NCI-H2029 (cell line): ENCODE measurements at places on chromosomes 11 and 22.

- DNase-seq: no peak
These were observed 594.1 kb downstream of the TBC1D22A start for GRCh38 chr22:47356511-47357011.

- no peak for DNase-seq
These were observed 210.6 kb downstream of the AASDHPPT start for GRCh38 chr11:106288057-106288456.

DNA sequence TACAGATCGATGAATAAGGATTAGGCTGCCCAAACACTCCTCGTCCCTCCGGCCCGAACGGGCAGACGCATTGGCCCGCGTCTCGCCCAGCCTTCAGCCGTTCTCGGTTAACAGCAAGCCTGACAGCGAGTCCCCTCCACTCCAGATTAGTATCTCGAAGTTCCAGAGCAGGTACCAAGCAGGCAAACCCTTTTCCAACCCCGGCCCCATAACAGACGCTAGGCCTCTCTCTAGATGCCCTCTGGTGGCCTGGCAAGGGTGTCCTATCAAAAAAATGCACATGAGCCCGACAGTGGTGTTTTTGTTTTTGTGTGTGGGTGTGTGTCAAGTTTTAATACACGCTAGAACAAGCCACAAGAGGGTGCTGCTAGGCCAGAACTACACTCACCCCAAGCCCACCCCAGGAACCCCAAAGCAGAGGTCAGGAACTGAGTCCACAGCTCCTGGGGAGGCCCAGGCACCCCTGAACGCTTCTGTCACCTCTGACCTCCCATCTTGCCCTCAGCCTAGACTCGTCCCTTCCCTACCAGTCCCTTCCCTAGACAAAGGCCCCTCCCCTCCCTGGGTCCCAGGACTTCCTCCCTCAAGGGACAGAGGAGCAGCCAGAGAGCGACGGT is 658 bp upstream of the ARFGAP2 start:
- peak; percentile 53 for DNase-seq

DNA sequence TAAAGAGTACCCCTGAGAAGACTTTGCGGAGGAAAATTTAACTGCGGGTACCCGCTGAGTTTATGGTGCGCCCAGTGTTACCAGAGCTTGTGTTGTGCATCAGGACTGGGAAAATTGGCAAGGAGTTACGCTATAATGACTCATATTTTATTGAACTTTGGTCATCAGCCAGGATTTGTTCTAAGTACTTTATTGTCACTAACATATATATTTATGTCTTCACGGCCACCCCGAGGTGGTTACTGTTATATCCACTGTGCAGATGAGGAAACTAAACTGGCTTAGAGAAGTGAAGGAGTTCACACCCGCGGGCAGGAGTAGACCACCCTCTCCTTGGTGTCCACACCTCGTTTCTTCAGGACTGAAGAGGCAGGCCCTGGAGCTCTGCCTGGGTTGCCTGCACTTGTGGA is 667 bp downstream of the ACCS start:
- DNase-seq: no peak

GRCh38 chr11:9231848-9232177 is 33.3 kb downstream of the DENND5A start:
- no peak for DNase-seq

GRCh38 chr22:28207281-28208030 is 288.4 kb upstream of the PITPNB start:
- no peak for DNase-seq

DNA sequence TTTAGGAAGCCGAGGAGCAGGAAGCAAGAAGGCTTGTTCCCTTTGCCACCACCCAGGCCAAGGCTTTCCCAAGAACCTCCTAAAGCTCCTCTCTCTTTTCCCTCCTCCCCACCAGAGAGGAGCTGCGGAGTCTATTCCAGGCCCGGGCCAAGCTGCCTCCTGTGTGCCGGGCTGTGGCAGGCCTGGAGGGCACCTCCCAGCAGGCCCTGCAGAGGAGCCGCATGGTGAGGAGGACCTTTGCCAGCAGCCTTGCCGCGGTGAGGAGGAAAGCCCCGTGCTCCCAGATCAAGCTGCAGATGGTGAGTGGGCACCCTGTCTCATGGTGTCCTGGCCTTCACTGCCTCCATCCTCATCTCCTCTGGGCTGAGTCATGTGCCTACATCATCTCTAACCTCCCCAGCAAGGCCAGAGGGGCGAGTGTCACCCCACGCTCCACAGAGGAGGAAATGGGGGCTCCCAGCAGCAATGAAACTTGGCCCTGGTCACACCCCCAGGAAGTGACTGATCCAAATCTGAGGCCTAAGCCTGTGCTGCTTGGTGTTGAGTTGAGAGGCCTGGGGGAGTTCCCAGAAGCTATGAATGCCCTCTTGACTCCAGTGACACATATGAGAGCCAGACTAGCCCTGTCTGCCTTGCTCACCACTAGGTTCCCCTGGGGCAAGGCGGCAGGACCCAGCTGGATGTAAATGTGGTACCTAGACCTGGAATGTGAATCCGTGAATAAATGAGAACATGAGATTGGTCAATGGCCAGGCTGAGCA is 104.2 kb downstream of the MYO18B start:
- no peak for DNase-seq

DNA sequence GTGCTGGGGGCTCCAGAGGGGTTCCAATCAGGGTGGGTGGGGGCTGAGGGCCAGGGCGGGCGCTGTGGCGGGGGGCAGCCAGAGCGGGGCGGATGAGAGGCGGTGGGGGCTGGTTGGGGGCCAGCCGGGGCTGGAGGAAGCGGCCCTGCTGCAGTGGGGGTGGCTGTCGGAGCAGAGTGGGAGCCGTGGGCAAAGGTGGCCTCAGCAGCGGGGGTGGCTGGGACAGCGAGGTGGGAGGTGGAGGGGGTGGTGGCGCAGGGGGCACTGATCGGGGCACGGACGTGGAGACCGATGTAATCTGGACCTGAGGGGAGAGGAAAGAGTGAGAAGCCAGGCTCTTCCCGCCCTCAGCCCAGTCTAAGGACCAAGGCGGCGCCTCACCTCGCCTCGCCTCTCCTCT is 5.1 kb downstream of the RCOR2 start:
- DNase-seq: no peak

DNA sequence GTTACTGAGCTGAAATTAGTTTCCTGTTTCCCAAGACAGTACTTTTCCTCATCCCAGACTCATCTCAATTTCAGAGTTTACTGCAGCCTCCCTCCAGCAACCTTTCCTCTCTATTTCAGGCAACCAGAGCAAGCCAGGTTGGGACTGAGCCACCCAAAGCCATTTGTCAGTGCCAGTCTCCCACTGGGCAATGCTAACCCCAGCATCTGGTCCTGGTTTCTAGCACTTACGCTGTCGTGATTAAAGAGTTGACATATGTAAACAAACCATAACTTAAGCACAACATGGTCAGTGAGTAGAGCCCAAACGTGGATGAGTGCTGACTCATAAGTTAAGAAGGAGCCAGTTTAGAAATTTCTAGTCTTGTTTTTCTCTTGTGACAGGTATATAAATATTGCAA is 119.6 kb upstream of the BLID start:
- no peak for DNase-seq

DNA sequence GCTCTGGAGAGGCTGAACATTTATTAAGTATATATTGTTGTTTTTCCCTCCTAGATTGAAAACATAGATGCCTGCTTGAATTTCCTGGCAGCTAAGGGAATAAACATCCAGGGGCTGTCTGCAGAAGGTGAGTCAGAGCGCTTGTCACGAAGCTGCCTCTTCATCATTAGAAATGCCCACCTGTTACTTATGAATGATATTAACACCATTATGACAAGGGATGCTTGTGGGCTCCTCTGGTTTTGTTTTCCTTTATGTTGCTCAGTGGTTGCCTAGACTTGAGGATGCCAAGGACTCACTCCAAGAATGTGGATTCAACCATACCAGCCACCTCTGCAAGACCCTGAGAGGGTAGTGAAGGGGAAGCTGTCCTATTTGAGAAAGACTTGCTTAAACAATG is 156.2 kb downstream of the NAV2 start:
- DNase-seq: peak; percentile 64

- DNase-seq: no peak
These were observed 906 bp downstream of the ARSA start for GRCh38 chr22:50626850-50627641.

DNA sequence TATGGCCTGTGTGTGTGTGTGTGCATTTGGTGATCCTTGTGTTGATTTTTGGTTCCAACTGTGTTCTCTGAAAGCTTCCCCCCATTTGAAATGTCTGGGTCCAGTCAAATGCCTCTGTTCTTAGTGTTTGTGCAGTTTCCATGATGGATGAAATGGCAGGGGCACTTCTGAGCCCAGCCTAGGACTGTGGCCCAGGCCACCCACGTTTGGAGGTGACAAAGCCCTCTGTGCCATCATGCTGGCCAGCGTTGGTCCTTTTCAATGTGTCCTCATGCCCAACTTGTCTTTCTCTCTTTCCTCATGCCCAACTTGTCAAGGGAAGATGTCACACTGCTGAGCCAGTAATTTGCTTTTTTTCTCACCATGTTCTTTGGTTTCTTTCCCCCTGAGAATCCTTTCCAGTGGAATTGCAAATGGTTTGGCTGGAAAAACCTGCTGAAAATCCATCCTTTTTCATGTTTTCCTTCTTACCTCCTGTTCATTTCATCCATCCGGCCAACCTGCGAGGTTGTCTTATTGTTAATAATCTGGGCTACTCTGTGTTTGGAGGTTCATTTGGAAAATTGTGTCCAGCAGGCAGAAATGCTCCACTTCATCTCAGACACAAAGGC is 113.7 kb upstream of the NAV2 start:
- DNase-seq: no peak

DNA sequence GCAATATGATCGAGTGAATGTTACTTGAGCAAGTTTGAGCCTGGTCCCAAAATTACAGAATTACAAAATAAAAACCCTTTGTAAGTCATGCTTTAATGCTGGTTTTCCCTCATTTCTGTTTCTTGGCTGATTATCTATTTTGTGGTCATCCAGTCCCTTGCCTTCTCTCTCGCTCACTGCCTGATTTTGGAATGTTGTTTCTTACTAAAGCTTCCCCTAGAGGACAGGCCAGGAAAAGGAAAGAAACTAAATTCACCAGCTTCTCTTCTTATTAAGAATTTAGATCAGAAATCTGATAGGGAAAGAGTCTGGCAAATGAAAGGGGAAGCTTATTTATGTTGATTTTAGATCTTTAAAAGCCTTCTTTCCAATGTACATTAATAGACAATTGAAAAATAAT is 16.6 kb upstream of the BDNF start:
- no peak for DNase-seq

DNA sequence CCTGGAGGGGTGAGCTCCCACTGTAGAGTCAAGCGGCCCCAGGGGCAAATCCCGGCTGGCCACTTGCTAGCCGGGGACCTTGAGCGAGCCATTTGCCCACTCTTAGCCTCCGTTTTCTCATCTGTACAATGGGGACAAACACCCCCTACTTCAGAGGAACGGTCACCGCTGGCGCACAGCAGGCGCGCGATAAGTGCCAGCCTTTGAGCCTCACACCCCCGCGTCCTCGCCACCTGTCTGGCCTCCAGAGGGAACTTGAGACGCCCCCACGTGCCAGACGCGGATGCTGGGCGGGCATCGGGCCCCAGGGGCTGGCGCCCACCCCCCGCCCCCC is 72.6 kb upstream of the TCF20 start:
- peak; percentile 20 for DNase-seq

DNA sequence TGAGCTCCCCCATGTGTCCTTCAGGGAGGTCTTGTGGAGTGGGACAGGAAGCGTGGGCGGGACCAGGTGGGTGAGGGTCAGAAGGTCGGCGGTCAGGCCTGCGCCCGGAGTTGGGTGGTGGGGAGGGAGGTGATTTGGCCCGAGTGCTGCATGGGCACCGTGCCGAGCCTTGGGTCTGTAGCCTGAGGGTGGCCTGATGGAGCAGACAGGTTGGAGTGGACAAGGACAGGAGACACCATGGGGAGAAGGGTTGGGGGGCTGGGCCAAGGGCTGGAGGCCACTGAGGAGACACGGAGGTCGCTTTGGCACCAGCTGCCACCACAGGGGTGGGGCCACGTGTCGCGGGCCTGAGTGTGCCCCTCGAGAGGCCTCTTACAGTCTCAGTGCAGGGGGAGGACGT is 53.1 kb downstream of the AP2A2 start:
- DNase-seq: no peak

- DNase-seq: peak; percentile 5
These were observed 66.3 kb downstream of the LDLRAD3 start for GRCh38 chr11:36010010-36010740.

DNA sequence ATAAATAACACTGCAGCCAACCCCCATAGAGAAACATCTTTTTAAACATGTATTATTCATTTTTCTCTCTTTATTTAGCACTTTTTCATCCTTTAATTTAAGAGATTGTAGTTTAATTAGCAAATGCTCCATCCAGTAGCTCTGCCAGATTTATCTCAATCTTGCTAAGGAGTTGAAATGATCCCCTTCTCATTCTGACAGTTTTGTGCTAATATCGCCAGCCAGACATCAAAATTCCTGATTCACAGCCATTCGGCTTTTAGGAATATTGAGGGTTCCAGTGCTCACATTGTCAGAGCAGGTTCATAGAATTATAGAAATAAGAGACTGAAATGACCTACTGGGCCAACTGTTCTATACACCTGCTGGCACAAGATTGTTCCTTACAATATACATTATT is 77.8 kb downstream of the CASP12 start:
- no peak for DNase-seq

DNA sequence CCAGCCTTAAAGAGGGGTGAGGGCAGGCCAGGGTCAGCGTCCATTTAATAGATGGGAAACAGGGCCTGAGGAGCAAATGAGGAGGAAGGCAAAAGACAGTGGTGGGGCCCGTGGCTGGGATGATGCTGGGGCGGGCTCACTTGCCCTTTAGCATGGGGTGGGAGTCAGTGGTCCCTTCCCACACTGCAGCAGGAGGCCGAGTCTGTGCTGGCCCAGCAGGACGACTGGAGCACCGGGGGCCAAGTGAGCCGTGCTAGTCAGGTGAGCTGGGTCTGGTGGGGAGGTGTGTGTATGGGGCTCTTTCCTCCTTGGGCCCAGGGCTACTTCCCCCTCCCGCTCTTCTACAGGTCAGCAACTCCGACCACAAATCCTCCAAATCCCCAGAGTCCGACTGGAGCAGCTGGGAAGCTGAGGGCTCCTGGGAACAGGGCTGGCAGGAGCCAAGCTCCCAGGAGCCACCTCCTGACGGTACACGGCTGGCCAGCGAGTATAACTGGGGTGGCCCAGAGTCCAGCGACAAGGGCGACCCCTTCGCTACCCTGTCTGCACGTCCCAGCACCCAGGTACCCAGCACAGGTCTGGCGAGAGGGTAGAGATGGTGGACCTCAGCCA is 12.8 kb downstream of the SCYL1 start:
- no peak for DNase-seq

GRCh38 chr22:33018232-33018864 is 39.8 kb downstream of the SYN3 start:
- DNase-seq: no peak

DNA sequence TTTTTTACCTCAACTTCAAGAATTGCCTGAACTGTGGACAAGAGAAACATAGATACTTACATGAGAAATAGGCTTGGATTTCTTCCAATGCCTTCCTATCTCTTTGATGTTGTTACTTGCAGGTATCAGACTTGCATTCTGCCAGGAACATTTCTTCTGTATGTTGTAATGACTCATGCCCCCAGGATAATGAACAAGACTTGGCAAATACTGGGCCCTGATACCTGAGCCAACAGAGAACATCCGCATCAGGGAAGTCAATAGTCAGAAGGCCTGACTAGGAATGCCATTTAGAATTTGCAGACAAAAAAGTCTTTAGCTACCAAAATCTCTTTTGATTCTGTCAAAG is 273.7 kb upstream of the KIRREL3 start:
- no peak for DNase-seq

GRCh38 chr11:75056814-75057213 is 39.9 kb downstream of the OR2AT4 start:
- DNase-seq: no peak

GRCh38 chr11:65403607-65404121 is 17.2 kb downstream of the FRMD8 start:
- DNase-seq: no peak
